ENCODE measurements at places on chromosomes 6 and 20.

DNA sequence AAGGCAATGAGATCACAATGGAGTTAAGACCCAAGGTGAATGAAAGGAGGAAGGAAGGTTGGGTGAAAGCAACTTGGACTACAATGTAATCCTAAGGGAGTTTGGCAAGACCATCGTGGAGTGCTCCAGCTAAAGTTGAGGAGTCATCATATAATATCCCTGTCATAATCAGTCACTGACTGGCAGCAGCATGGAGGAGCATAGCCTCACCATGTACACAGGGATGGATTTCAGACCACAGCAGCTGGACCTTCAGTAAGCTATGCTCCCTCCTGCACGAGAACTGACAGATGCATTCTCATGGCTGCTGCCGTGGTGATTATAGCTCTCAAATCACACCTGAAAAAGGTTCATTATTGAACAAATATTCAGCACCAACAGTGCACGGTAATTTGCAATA is 43.0 kb downstream of the GOPC start:
- DNase-seq: no peak

DNA sequence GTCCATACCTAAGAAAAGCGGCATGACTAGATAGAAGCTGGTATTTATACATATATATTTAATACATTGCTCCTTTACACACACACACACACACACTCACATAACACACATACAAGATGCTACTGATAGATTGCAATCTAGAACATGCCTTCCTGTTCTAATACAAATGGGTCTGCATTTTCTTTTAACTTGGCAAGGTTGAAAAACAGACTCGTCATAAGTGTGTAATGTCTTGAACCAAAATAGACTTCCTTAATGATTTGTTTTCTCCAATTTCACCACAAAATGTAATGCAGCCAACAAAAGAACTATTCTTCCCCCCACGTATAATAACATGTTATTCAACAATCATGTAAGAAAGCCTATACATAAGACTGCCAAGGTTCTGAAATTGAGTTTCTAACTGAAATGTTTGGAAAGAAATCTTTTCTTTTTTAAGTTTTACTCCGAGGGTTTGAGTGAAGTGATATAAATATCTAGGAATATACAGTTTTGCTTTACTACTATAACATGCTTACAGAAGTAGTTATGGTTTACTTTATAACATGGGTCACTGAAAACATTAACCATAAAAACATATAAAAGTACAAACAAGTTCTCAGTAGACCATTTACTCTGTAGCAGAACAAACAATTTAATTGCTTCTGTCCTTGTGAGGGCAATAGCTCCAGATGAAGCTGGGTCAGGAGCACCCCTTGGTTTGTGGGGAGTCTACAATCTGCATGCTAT is 207.5 kb downstream of the FOXC1 start:
- DNase-seq: no peak

DNA sequence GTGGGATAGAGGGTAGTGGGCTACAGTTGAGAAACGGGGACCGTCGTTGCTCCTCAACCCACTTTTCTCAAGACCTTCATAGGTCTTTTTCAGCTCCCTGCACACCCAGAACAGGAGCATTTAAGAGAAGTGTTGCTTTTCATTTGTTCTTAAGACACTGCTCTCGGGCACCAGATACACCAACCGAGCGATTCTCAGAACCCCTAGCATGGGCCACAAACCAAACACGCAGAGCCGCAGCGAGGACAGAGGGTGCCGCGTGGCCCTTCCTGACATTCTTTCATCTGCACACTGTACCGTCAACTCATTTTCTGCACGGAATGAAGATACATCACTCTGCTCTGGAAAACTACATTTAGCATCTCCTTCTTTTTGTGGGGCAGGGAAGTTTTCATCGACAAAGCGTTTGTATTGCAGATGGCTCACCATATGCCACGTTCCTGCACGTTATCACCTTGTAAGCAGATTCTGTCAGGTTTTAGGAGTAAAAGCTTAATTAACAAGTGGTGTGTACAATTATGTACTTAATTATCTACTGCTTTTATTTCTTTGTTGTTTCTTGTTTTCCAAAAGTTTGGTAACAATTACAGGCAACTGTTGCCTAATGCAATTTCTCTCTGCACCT is 70.4 kb upstream of the MLN start:
- DNase-seq: no peak

- no peak for DNase-seq
Observed at GRCh38 chr6:157667211-157668008, 155.6 kb upstream of the SNX9 start.

DNA sequence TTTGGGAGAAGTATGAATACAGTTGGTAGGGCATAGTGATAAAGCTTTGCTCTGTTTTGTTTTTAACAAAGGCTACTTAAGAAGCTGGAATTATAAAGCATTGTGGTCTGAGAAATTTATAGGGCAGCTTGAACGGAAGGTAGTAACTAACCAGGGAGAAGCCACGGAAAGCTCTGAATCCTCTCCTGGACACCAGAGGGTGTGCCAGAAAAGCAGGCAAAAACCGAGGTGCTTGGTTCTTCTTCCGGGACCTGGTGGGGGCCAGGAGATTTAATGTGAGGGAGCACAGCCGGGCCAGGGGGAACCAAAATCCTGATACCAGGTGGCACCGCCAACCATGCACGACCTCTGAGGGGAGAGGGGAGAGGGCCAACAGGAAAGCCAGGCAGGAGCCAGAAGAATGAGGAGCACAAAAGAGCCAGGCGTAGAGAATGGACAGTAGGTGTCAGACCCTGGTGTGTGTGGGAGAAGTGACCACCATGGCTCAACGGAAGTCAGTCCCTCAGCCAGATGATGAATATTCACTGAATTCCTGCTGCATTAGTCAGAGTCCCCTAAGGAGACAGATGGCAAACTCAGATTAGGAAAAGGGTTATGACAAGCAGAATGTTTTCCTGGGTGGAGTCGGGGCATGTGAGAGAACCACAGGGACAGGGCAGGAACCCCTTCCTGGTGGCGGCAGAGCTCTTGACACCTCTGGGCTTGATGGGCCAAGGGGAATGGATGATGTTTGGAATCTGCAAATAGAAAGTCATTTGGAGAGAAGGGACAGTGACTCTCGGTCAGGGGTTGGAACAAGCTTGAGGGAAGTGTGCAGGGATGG is 262.3 kb downstream of the ZNF217 start:
- DNase-seq: no peak

DNA sequence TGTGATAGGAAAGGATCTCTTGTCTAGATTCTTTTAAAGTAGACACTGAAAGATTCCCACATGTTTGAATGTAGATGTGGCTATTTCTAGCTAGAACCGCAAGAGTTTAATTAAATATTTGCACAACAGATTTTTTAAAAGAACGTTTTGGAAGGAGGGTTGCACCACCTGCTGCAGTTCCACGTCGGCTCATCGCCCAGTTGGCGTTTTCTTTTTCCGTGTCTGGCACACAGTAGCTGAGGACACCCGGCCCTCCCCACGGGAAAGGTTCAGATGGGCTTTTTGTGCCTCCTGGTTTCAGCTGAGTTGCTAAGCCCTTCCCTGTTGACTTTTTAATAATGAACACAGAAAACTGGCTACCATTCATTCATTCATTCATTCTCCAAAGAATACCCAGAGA is 41.8 kb upstream of the DOK5 start:
- DNase-seq: no peak

- no peak for DNase-seq
Observed at GRCh38 chr20:64185276-64185900, 21.1 kb downstream of the MYT1 start.

DNA sequence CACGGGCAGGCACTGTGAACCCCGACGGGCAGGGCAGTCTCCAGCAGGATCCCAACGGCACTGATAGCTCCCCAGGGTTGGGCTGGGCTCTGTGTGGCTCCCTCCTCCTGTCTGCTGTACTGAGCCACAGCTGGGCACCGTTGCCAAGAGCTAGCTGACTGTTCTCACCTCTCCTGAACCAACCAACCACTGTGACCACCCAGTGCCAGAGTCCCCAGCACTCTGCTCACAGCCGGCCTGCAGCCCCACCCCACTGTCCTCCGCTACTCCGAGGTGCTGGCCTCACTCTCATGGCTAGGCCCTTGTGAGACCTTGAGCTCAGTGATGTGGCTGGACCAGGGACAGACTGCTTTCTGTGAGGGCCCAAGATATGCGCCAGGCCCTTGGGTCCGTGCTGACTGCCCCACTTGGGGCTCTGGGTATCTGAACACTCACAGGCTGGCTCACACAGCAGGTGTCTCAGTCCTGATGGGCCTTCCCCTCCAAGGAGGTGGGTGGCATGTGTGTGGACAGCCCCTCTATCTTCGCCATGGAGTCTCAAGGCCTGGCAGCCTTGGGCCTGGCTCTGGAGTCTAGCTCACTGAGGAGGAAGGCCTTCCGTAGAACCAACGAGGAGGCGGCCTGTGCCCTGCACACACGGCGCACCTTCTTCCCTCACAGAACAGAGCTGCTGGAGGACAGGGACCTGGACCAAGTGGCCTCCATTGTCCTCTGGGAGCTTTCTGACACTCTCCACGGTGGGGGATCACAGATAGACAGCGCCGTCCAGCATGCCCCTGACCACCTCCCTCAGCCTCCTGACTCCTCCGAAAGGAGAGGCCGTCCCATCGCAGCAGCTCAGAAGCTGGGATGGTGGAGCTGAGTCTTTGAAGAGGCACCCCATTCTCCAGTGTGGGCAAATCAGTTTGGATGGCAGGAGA is 53.5 kb downstream of the TCP11 start:
- no peak for DNase-seq

- no peak for DNase-seq
Observed at GRCh38 chr6:38572186-38572813, 67.4 kb downstream of the BTBD9 start.

DNA sequence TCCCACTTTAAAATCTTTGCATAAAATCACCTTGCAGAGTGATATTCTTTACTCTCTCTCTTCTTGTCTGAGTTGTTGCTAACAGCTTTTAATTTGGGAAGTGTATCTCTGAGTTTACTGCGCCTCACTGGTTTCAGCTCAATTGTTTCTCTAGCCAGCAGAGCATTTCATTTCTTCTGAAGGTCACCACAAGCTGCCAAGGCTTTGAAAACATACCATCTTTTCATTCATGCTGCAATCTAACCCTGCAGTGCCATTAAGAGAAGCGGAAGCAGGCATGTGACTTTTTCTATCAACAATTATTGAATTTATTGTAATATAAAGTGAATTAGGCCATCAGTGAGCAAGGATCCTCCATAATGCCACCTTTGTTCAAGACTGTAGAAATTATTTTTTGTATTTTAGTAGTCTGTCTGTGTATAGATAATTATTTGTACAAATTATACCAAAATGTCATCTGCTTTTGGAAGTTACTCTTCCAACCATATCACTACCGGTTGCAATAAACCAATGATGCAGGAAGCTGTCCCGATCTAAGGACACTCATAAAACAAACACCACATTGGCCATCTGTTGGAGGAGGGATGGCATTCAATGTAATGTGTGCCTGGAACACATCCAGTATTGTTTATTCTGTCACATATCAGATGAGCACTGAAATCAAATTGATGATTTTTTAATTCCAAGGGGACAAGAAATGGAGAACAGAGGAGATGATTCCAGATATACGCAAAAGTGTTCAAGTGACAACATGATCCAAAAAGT is 26.8 kb downstream of the HS3ST5 start:
- no peak for DNase-seq

- DNase-seq: no peak
Observed at GRCh38 chr6:131430531-131430930, 142.5 kb upstream of the ARG1 start.

DNA sequence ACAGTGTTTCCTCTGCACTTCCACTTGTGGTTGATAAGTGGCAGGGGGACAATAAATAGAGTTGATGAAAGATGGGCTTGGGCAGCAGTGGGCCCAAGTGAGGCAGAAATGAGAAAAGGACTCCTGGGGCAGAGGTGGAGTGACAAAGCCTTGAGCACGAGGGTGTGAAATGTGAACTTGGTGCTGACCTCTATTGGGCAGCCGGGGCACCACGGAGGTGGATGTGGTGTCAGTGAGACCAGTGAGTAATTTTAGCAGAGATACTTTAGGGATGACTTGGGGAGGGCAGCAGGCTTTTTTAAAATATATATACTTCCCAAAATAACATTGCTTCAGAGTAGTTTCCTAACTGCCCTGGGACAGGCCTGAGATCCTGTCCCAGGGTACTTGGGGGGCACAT is 30.6 kb upstream of the MYLK2 start:
- no peak for DNase-seq

GRCh38 chr20:43068482-43068881 is 121.2 kb downstream of the PTPRT start:
- no peak for DNase-seq

- DNase-seq: no peak
Observed at GRCh38 chr6:100463630-100464161, 1.0 kb downstream of the SIM1 start.

DNA sequence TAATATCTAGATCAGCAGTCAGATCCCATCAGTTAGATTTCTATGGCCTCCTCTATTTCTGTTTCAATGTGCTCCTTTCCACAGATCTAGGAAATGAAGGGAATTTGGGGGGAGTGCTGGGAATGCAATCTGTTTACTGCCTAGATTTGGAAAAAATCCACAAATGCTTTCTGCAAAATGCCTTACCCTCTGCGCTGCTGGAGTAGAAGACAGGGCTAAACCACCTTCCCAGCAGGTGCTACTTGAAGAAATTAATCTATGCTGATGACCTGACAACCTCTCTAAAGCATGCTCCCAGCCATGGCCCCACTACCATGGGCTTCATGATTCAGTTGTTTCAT is 46.2 kb downstream of the LY86 start:
- DNase-seq: no peak

DNA sequence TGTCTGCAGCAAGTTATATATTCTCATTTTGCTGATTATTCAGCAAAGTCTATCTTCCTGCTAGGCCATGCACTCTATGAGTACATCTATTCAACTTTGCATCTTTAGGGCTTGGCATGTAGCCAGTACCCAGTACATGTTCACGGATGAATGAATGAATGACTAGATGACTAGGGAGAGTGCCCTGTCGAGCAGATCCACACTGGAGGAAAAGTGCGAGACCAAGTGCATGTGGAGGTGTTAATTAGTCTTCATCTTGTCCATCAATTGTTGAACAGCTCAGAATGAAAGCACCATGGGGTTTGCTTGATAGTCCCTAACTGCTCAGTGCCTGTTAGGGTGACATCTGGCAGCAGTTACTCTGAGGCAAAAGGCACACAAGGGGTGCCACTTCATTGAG is 30.4 kb downstream of the TM9SF4 start:
- DNase-seq: no peak

DNA sequence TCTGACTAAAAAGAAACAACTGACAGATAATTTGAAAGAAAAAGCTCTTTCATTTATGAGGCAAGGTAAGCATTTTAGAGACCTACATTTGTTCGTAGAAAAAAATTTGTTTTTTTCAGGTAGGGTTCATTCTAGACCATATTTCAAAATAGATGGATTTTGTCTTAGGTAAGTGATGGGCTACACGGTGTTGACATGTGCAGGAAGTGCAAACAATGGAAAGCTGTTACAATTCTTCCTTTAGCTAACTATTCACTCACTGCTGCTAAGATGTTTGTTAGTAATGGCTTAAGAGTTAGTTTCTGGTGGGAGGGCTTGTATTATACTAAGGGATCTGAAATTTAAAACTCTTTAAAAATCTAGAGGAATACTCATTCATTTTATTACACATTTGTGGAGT is 96.7 kb downstream of the CD109 start:
- no peak for DNase-seq
